ENCODE measurements at places on chromosomes 4 and X.

GRCh38 chr4:80035336-80035735, 37.7 kb downstream of the ANTXR2 start:
- no peak for DNase-seq

GRCh38 chr4:150943818-150944217, 71.3 kb downstream of the LRBA start:
- no peak for DNase-seq

DNA sequence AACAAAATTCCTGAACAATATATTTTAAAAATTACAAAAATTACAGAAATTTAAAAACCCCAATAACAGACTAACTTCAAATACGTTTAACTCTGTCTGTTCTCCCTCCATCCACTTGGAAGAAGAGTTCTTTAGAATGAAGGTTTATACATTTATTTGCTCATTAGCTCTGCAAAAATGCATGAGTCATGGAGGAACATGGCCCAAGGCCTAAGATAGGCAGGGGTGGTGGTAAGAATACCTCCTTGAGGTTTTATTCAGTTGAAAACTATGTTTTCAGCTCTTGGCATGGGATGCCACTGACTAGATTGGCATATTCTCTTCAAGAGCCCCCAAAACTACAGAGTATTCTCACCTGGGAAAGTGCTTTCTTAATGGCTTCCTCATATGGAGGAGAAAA, 8.8 kb upstream of the LRRC66 start:
- no peak for DNase-seq

DNA sequence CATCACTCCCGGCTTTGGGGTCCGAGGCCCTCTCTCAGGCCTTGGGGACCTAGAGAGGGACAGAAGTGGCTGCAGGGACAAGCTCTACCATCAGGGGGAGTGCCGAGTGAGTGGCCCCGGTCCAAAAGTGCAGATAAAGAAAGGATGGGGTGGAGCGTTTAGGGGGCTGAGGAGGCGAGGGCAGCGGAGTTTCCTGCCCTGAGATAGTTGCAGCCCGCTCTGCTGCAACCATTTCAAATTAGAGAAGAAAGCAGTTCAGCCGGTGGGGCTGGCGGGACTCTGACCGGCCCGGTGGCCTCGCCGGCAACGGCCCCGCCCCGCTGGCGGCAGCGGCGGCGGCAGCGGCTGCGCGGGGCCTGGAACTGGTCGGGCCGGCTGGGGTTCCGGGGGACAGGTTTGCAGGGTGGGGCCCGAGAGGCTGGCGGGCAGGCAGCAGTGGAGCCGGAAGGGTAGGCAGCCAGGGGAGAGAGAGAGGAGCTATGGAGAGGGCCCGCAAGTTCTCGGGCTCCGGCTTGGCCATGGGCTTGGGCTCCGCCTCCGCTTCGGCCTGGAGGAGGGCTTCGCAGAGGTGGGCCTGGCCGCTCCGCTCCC, 7.6 kb downstream of the DLG3 start:
- DNase-seq: no peak

DNA sequence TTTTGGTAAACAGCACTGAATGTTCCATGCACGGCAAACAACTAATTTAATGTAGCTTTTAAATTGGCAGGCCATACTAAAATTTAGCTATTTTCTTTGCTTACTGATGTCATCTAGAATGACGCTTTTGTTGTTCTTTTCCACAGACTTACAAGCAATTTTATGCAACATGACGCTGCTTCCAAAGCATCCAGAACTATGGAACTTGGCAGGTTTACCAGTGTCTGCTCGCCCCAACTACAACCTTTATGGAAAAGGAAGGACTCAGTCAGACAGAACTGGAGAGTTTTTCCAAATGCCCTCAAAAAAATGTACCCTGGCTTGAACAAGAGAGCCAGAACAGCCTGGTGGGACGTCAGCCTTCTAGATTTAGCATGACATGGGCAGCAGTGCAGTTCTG, 58.7 kb downstream of the ANOS1 start:
- DNase-seq: no peak

GRCh38 chr4:109682875-109683274, 20.4 kb downstream of the CASP6 start:
- DNase-seq: no peak

DNA sequence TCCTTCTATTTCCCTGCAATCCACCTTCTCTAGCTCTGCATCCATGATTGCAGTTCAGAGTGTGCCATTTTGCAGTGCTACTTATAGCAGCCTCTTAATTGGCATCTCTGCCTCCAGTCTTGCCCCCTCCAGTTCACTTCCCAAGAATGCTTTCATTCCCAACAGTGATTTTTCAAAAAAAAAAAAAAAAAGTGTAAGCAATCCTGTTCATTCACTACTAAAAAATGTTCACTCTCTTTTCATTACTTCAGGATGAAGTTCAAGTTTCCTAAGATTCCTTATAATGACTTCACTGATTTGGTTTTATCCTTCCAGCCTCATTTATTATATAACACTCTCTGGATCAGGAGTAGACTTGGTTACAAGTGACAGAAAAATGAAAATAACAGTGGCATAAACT, 124.7 kb upstream of the LNX1 start:
- no peak for DNase-seq

DNA sequence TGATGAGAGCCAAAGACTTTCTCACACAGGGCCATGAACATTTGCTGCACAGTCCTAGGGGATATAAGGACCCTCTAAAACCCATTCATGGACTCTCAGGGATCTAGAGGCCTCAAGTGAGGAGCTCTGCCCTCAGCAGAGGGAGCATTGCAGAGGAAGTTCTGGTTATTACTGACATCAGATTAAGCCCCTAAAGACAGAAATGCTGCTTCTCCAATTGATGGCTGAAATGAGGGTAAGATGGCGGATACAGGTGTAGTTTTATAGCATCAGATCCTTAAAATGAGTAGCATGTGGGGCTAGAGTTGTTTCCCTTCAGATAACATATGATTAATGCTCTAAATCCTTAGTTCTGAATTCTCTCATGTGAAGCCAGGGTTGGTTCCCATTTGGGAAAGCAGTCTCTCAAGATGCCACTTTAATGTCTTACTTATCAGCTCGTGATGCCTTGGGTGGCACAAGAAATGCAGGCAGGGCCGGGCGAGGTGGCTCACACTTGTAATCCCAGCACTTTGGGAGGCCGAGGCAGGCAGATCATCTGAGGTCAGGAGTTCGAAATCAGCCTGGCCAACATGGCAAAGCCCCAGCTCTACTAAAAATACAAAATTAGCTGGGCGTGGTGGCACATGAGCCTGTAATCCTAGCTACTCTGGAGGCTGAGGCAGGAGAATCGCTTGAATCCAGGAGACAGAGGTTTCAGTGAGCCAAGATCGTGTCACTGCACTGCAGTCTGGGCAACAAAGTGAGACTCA, 7.9 kb downstream of the RHOH start:
- DNase-seq: no peak

GRCh38 chr4:6668391-6668790, 25.3 kb upstream of the S100P start:
- DNase-seq: no peak

DNA sequence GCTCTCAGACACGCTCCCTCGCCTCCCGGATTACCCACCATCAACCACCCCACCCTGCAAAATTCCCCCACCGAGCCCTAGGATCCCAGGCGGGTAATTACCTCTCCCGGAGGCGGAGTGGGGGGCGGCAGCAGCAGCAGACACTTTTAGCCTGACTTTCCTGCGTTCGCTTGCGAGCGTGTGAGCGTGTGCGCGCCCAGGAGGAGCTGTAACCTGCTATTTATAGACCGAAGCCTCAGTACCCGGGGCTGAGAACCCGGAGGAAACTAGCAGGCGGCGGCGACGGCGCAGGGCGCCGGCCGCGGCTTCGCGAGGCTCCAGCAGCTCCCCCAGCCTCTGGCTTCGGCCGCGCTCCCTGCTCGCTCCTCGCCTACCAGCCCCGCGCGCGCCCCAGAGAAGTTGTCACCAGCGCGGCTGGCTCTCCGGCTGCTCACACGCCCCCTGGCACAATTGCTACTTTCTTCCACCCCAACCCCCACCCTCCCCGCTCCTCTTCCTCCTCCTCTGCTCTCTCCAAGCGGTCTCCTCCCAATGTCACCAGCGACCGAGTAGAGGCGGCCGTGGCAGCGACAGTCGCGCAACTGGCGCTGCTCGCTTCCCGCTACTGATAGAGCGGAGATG, at the start of gene INPP4B:
Gene INPP4B, minus strand, starts transcription at position 194 of the 621 bp plus-strand sequence.
- DNase-seq: no peak

Measured in NCI-H1930 (cell line).